Activated CD8-positive, alpha-beta memory T cell treated with anti-CD3 and anti-CD28 coated beads, Interleukin-2, amount 10 ng/mL, durations not matched to agents 7 days and 5 days (primary cell): ENCODE measurements at places on chromosomes 3 and 15. TPM values are rescaled to one million over a fixed set of nuclear protein-coding genes. Genes with fewer than 3 reads are reported as not detected.

DNA sequence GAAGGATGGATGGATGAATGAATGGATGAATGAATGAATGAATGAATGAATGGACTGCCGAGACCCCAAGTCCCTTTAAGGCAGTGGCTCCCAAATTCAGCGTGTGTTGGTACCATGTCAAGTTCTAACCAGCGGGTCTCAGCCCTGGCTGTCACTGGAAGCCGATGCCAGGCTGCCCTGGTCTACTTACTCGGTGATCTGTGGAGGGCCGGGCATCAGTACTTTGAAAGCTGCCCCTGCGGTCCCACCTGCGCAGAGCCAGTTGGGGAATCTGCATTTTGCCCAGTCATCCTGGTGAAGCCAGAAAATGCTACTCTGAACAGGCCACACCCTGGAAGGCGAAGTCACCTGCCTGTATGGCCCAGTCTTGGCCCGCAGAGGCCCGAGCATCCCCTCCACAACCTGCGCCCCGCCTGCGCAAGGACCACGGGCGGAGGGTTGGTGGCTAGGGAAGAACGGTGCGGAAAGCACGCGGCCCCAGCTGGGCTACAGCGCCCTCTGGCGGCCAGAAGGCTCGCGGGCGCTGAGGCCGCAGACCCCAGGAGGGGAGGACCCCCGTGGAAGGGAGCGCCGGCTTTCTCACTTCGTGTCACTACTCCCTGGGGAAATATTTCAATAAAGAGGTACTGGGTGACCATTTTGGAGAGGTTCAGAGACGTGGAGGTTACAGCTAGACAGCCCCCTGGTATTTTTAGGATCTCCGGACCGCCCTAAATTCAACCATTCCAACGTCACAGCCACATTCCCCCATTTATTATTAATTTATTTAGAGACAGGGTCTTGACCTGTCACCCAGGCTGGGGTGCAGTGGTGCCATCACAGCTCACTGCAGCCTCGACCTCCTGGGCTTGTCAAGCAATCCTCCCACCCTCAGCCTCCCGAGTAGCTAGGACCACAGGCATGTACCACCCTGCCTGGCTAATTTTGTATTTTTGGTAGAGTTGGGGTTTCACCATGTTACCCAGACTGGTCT, 34.9 kb downstream of the PRKCD start:
- no peaks in the 10 kb centered on the region for H3K27me3 ChIP-seq
- DNase-seq: peak; percentile 62
- H3K4me1 ChIP-seq: peaks cover 18% of the 10 kb centered on the region
- no peak overlapping the region for H3K27ac ChIP-seq
- peaks cover 3% of the 10 kb centered on the region for H3K36me3 ChIP-seq
- H3K4me3 ChIP-seq: no peak overlapping the region

DNA sequence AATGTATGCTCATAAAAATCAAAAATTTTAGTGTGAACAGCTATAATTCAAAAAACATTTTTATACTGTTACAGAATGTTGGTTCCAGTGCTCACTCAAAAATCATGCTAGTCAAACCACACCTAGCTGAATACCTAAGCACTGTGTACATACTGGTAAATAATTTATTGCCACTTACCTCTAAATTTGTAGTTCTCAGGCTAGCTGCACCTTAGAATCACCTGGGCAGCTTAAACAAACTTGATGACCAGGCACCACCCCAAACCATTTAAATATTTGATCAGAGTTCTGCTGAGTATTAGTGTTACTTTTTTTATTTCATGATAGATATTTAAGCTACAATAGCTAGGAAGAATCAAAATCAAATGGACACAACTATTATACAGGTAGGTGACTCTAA, 32.3 kb upstream of the TMCO5A start:
- H3K27ac ChIP-seq: no peak overlapping the region
- no peaks in the 10 kb centered on the region for H3K36me3 ChIP-seq
- no peak for DNase-seq
- peaks cover under 1% of the 10 kb centered on the region for H3K4me1 ChIP-seq
- no peak overlapping the region for H3K4me3 ChIP-seq

GRCh38 chr3:107899990-107900651, 190.7 kb downstream of the CD47 start:
- no peaks in the 10 kb centered on the region for H3K36me3 ChIP-seq
- peaks cover under 1% of the 10 kb centered on the region for H3K4me1 ChIP-seq
- no peak overlapping the region for H3K27ac ChIP-seq
- no peak for DNase-seq

DNA sequence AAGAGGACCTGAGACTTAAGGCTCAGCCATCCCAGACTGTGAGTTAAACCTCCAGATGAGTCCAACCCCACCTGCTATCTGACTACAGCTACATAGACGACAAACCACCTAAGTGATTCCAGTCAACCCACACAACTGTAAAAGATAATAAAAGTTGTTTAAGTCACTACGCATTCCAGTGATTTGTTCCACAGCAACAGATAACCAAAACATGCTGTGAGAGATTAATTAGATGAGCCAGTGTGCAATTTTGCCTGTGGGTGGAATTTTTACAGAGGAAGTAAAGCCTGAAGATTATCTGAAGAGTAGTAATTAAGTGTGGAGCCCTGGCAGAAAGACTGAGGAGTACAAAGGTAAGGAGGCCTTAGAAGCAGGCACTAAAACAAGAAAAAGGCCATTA, 5.4 kb downstream of the BTBD1 start:
- H3K27me3 ChIP-seq: no peaks in the 10 kb centered on the region
- H3K4me3 ChIP-seq: no peak overlapping the region
- peaks cover 6% of the 10 kb centered on the region for H3K4me1 ChIP-seq
- no peak overlapping the region for H3K27ac ChIP-seq
- peaks cover 14% of the 10 kb centered on the region for H3K36me3 ChIP-seq
- DNase-seq: no peak

The OR5K2 gene
- not detected for total RNA-seq

The CCR8 gene
- 47.6 TPM for total RNA-seq

The IRAK2 gene
- 3.0 TPM for total RNA-seq
